NCI-H2171 (cell line): ENCODE measurements at places on chromosomes 6 and 20.

DNA sequence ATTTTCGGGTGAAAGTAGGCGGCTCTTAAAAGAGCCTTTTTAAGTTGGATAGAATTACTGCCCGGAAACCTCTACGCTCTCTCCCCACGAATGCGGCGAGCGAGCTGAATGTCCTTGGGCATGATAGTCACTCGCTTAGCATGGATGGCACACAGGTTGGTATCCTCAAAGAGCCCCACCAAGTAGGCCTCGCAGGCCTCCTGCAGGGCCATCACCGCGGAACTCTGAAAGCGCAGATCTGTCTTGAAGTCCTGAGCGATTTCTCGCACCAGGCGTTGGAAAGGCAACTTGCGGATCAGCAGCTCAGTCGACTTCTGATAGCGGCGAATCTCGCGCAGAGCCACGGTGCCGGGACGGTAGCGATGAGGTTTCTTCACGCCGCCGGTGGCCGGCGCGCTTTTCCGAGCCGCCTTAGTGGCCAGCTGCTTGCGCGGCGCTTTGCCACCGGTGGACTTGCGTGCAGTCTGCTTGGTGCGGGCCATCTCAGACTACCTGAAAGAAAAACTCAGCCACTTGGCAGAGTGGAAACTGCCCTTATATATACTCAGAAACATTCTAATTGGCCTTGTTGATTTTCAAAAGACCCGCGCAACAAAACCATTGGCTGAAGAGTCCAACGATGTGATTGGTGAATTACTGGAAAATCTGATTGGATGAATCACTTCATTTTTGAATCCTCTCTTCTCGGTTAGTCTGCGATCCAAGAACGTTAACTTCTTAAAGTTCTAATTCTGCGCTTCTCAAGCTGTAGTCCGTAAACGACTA, 93.9 kb upstream of the BTN3A2 start:
- peak; percentile 89 for DNase-seq

- no peak for DNase-seq
Measured at GRCh38 chr20:22455259-22455658, 129.1 kb downstream of the FOXA2 start.

DNA sequence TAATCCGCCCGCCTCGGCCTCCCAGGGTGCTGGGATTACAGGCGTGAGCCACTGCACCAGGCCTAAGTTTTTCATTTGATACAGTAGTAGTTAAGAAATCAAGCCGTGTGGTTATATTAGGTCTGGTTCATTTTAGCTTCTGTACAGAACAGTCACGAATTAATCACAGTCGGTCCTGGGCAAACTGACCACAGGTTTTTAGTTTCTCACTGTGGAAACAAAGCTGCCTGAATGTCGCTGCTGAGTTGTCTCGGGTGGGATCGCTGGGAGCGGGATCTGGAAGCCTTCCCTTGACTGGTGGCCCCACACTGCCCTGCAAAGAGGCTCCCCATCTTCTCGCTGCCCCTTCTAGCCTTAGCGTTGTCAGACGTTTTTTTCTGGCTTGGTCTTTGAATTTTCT, 18.6 kb downstream of the UCKL1 start:
- DNase-seq, result no peak

GRCh38 chr20:9025643-9026042, 43.2 kb upstream of the PLCB4 start:
- no peak for DNase-seq

- no peak for DNase-seq
Measured at GRCh38 chr20:1820138-1821079, 74.8 kb upstream of the SIRPA start.

DNA sequence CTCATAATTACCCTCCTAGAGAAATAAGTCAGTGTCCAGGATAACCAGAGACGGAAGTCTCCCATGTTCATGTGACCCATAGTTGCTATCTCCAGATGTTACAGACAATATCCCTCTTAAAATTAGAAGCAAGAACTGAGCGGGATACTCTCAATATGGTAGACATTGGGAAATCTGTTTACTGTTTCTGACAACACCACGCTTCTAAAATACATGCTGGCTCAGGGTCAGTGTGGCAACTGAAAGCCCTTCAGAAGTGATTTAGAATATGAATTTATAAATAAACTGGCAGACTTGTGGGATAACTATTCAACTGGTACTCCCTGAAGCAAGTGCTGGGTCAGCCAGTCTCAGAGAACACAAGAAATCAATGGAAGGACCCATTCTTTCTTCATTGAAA, 108.6 kb downstream of the TASP1 start:
- DNase-seq, result no peak

DNA sequence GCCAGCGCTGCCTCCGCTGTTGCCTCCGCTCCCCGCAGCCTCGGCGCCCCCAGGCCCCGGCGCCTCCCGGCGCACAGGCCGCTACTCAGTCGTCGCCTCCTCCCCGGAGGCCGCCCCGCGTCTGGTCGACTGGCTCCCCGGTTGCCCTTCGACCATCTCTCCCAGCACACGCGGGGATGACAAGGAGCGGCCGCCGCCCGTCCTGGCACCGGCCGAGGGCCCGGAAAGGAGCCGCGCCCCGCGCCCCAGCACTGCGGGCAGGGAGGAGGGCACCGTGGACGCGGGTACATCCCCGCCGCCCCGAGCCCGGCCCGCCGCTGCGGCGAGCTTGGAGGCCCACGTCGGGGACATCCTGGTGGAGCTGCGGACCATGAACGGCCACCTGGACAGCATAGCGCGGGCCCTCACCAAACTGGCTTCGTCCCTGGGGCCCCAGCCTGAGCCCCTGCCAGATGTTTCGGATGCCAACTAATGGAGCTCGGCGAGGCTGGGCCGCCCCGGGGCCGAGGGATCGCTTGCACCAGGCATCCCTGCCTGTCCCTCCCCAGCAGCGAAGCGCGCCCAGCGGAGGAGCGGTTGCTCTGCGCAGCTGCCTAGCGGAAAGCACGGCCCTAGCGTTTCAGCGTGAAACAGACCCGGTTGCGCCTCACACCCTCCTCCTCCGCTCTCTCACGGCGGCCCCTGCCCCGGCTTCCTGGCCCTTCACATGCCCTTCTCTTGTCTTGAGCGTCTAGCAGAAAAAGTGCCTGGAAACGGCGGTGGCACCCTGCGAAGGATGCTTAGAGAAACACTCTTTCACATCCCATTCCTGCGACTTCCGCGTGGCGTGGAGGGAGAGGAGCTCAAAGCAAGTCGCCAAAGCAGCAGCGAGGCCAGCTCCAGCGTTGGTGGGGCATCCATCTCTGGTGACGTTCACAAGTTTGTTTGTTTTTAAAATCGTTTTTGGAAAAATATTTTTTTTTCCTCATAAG, 285.8 kb upstream of the SUPT3H start:
- DNase-seq, result no peak

DNA sequence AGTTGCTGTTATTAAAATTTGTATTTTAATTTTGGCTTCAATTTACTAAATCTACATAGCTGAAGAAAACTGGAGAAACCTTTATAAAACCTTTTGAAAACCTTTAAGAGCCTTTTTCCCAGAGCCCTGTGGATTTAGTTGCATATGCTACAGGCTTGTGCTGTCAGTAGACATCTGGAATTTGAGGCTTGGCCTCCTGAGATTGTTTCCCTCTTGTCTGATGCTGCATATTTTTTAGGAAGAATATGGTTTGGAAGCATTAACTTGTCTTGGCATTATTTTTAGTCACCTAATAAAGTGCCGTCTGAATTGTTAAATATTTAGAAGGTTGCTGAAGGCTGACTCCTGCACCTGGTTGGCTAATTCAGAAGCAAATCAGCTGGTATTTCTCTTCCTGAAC, 369.4 kb downstream of the UTRN start:
- DNase-seq, result no peak

DNA sequence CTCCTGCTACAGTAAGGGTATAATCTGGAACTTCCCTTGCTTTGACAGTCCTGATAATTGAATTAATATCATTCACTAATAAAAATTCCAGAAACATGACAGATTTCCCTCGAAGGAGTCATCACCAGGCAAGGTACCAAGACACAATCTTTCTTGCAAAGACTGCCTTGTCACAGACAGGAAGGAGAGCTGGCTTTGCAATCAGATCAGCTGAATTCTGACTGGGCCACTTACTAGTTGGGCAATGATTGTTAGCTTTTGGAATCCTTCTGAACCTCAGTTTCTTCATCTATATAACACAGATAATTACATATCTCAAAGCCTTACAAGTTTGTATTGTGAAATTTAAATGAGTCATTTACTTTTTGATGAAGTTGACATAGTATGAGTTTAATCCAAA, 344.2 kb downstream of the RFPL4B start:
- no peak for DNase-seq

GRCh38 chr6:106476331-106477105, 116.0 kb downstream of the CRYBG1 start:
- DNase-seq, result no peak

GRCh38 chr20:38671186-38671585, 53.1 kb upstream of the SLC32A1 start:
- DNase-seq, result no peak

DNA sequence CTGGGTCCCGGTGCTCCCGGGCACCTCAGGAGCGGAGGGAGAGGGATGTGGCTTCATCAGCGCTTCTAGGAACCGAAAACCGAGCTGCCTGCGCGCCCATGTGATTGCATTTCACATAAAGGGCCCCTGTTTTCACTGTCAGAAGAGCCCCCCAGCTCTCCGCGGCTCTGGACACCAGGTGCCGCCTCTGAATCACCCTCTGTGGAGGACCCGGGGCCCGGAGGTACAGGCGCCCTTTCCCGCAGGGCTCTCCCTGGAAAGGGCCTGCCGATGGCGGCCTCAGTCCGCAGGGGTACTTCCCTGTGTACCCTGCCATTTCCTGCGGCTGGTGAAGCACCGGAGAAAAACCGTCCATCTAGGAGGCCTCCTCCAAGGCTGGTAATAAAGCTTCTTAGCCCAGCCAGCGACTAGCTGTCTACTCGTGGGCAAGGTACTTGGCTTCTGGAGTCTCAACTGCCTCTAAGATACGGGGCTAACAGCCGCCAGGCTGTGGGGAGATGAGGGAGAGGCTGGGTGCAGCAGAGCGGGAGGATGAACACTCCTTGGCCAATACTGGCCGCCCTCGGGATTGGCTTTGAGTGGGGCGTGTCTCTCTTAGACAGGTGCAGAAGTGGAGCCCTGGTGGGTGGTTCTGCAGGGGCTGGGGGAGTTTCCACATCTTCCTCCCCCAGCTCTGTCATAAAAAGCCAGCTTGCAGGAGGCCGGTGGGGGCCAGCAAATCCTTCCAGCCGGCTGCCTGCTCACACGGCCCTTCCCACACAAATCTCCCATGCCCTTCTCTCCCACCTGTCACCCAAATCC, 1.6 kb downstream of the PPP1R16B start:
- no peak for DNase-seq

DNA sequence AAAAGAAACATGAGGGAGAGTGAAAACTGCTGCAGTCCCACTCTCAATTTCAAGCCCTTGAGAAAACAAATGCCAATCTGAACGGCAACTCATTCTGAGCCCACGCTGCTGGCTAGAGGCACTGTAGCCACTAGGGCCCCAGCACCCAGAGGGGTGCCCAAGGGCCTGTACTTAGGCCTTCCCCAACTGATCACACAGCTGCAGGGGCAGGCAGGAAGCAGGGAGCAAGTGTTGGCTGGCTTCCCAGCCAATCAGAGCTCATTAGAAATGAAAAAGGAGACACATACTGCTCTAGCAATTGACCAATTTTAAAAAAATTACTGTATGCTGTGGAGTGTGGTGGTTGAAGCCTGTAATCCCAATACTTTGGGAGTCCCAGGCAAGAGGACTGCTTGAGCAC, 3.7 kb upstream of the BEND3 start:
- DNase-seq, result peak; percentile 3

- no peak for DNase-seq
Measured at GRCh38 chr6:100465701-100466409, 1.1 kb upstream of the SIM1 start.

DNA sequence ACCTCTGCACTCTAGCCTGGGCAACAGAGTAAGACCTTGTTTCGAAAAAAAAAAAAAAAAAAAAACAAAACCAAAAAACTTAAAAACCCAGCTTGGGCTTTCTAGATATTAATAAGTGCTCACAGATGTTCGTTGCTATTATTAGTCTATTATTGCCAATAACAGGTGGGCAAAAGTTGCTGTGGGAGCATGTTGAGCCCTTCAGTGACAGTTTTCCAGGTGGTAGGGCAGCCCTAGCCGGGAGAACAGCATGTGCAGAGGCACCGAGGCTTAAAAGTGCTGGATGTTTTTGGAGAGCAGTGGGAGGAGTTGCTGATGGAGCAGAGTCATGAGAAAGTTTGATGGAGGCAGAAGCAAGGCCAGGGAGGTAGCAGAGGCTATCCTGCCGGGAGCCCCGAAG, 4.4 kb downstream of the PPP1R16B start:
- no peak for DNase-seq
